Activated T-cell treated with anti-CD3 and anti-CD28 coated beads for 48 hours (primary cell): ENCODE measurements at places on chromosomes 12 and 14.

DNA sequence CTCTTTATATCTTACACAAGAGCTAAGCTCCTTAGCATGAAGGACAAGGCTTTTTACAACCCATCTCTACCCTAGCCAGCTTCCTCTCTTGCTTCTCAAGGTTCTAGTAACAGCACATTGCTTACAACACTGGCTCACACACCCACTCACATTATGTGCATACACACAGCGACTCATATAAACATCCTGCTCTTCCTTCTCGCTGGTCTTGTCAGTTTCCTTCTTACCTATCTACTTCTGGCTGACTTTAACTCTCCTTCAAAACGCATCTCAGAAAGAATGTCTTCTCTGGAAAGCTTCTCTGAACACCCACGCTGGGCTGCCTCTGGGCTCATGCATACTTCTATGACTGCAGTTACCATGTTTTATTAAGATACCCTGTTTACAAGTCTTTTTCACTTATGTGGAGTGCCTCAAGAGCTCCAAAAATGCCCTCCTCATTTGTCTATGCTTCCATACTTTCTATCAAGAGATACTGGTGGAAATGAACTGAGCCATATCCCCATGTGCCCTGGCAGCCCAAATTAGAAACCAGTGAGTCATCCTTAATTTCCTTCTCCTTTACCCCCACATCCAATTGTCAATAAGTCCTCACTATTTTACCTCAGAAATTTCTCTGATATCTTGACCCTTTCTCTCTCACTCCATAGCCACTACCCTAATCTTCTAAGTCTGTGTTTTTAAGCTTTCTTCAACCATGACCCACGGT lies 126.9 kb upstream of the KRAS start:
- no peak for DNase-seq

GRCh38 chr12:131327521-131328488 lies 374.1 kb downstream of the ADGRD1 start:
- no peak for DNase-seq

DNA sequence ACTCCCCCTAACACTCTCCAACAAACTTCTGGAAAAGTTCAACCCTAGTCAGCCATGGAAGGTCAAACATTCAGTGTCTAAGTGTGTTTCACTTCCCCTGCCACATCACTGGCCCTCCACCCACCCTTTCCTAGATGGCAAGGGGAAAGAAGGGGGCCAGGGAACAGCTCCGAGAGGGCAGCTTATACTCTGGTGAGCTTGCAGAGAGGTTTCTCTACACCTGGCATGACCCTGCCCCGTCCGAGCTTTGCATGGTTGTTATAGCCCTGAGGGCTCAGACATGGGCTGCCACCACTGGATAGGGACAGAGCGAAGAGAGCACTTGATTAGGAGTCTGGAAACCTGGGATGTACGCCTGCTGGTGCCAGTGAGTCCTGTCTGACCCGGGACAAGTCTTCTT lies 4.0 kb downstream of the ACVRL1 start:
- no peak for DNase-seq

GRCh38 chr12:5803532-5803931 lies 141.5 kb downstream of the ANO2 start:
- no peak for DNase-seq

- no peak for DNase-seq
Measured at GRCh38 chr14:76007852-76008251, 22.3 kb downstream of the IFT43 start.

DNA sequence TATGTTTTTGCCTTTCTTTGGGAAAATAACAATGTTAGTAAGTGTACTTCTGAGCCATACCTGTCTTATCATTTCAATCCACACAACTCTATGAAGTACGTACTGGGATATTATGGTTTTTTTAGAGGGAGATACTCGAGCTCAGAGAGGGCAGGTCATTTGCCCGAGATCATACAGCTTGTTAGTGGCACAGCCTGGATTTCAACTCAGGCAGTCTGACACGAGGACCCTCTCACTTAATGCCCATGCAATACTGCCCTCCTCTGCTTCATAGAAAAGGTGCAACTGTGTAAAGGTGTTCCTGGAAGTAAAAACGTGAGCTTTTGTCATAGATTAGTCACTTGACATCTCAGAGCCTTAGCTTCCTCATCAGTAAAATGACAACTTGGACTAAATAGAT lies 128.0 kb downstream of the NDUFA12 start:
- no peak for DNase-seq

- no peak for DNase-seq
Measured at GRCh38 chr14:86613786-86614185, 1083.8 kb downstream of the FLRT2 start.

GRCh38 chr12:49201595-49202295 lies 12.9 kb upstream of the TUBA1A start:
- no peak for DNase-seq

GRCh38 chr12:60172266-60173211 lies 576.7 kb downstream of the SLC16A7 start:
- DNase-seq = no peak

DNA sequence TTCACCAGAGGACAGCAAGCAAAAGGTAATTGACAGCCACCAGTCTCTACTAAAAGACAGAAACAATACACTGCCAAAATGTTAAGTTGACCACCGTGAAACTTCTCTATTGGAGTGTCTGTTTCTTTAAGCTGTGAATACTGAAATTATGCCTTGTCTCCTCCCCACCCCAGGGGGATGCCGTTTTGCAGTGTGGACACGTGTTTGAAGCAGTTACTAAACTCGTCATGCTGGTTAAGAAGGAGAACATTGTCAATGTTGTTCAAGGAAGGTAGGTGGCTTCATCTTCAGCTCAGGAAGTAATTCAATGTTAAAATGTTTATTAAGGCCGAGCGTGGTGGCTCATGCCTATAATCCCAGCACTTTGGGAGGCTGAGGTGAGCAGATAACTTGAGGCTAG lies 32.8 kb downstream of the KCTD10 start:
- DNase-seq = no peak

DNA sequence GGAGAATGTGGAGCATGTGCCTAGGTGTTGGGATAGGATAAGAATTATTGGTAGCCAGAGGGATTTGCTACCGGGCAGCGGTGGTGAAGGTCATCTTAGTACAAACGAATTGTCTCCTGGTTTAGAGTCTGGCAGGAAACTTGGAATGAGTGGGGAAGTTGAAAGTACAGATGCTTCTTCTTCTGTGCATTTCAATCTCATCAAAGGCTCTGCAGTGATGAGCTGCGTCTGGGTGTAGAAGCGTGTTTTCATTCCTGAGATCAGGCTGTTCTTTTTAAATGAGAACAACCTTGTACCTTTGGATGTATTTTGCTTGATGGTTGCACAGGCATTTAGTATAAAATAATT lies 2.1 kb downstream of the WNK1 start:
- DNase-seq = no peak

- DNase-seq = no peak
Measured at GRCh38 chr14:29548948-29549370, 378.7 kb downstream of the PRKD1 start.

DNA sequence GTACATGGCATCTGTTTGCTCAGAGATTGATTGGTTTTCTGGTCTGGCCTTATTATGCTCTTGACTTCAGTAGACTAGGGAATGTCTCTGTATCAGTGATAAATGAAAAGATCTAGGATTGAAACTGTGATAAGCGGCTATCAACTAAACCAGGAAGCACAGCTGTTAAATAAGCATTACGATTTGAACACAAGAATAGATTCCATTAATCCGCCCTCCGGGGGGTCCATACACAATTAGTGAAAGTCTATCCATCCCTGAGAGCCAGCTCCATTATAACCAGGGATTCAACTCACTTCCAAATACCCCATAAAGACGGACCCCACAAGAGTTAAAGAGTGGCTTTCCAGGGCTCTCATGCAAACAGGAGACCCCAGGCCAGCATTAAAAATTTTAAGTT lies 279.0 kb downstream of the GRIN2B start:
- DNase-seq = no peak

DNA sequence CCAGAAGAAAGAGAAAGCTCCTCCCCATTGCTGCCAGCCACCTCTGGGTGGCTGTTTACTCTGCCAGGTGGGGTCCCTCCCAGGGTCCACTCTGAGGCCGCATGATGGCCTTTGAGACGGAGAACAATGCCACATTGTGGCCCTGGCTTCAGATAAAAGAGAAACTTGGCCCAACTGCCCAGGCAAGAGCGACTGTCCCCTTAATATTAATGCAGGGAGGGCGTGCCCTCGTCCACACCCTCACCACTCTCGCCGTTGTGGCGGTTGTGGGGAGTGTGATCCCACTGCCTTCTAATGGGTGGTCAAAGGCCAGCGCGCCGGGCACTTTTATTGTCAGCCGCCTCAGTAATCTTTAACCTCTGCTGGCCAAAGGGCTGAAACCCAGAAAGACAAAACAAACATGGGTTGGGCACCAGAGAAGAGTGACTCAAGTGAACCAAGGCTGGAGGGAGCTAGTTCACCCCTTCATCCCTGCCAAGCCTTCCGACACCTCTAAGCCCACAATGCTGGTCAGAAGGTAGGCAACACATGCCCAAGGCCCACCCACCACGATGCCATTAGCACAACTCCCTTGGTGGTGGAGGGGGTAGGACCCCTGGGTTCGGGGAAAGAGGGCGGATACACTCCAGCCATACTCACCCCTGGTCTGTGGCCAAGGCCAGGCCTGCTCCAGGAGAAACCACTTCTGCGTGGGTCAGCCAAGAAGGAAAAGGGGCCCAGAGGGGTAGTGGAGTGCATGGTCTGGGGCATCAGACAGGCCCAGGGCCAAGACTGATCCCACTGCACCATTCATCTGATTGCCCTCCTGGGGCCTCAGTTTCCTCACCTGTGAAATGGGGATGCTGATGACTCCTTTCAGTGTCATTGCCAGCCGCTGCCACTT lies 44.5 kb upstream of the BCL11B start:
- no peak for DNase-seq

DNA sequence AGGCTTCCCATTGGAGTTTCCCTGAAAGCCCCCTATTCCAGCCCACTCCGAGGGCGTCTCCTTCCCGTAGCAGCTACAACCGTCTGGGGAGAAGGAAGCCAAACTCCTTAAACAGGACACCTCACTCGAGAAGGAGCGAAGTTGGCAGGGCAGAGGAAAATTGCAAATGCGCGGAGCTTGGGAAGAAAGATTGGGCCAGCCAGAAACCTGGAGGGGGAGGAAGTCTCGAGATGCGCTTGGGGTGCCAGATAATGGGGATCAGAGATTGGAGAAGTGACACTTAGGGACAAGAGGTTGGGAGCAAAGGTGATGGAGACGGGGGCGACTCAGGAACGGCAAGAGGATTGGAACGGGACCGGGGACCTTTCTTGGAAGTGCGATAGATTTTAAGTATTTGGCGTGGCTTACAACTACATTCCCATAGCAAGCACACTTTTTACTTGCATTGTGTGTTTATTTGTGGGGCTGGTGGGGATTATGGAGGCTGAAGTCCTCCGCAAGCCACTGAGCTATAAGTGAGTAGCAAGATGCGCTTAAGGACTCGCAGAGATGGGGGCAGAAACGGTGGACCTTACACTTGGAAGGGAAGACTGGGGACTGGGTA lies 926 bp downstream of the HRK start:
- DNase-seq = no peak

GRCh38 chr14:91839749-91840148 lies 27.6 kb downstream of the TC2N start:
- no peak for DNase-seq

DNA sequence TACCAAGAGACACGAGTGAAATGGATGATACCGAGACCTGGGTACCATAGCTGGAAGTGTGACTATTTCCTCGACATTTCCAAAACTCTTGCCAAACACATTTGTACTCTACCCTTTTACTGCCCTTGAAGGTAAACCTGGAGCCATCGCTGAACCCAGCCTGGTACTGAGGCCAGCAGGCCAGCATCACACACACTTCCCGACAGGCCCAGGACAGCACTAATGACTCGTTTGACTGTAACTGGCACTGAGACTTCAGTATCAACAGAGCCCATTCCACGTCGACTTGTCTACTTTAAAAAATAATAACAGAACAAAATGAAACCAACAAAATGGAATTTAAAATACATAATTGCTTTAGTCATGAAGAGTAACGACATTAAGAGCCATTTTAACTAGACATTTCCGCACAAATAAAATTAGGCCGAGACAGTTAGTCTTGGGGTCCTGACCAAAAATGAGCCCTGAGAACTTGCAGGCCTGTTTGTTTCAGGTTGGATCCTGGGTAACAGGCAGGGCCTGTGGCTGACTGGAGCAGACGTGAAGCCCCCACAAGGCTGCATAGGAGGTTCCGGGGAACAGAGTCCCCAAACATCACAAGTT lies 94.3 kb downstream of the RIMBP2 start:
- no peak for DNase-seq

DNA sequence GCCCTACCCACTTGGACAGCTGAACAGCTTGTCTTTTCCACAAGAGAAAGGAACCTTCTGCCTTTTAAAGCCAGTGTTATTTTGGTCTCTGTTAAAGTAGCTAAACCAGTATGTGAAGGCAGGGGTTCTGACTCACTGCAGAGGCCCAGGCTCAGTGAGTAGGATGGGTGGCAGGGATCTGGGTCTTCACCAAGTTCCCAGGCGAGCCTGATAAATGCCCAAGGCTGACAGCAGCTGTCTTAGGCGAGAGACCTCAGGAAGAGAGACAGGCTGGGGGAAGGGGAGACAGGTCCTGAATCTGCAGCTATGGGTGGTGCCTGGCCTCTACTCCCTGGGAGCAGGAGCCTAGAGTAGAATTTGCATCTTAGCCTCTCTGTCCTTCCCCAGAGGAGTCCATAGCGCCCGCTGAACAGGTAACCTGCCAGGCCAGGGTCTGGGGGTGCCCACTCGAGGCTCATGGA lies 18.1 kb upstream of the KIF26A start:
- DNase-seq = no peak

GRCh38 chr14:94689218-94689984 lies 77.2 kb downstream of the SERPINA3 start:
- peak; percentile 64 for DNase-seq

DNA sequence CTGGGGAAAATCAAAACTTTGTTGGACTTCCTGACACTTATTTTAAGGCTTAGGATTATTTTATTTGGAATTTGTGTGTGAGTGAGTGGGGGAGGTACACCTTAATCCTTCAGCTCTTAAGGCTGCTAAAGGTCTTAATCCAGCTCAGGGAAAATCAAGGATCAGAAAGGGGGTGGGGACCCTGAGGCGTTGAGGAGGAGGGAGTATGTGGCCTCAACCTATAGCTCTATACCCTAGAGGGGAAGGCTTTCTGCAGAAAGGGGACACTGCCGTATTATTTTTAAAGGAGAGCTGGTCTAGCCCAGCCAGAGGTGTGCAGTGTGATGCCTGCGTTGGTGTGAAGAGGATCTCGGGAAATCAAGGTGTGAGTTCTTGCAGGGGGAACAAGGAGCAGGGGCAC lies 20.0 kb downstream of the IRF2BPL start:
- DNase-seq = no peak
